ENCODE measurements at places on chromosomes 16 and 17.

GRCh38 chr17:41848788-41849187 is 11.2 kb downstream of the KLHL10 start:
- DNase-seq: peak; percentile 66

DNA sequence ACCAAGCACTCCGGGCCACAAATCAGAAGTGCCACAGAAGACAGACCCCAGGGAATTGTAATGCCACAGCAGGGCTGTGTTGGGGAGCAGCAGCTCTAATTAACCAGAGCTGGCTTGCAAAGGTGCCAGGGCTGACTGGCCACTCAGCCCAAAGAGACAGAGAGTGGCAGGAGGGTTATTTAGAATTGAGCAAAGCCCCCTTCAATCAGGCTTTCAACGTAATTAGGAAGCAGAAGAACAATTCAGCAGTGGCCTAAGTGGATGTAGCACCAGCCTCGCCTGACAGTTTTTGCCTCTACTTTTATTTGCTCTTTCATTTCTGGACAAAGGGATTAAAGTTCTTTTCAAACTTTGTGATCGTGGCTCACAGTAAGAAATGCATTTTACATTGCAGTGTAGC is 278.3 kb upstream of the IRX3 start:
- DNase-seq: no peak

GRCh38 chr16:71789136-71789535 is 19.5 kb downstream of the AP1G1 start:
- DNase-seq: no peak

DNA sequence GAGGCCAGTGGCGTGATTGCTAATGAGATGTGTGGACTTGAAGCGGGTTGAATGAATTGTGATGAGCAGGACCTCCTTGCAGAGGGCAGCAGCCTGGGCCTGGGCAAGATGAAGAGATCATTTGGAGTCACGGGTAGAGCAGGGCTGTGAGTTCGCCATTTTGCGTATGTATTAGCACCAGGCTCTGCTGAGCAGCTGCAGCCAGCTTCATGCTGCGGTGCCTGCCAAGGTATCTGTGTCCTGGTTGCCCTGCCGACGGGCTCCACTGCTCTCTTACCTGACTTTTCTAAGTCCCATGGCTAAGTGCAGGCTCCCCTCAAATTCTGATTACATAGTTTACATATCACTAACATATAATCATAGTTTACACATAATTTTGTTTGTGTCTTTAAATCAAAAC is 295.7 kb downstream of the SNX29 start:
- DNase-seq: no peak

- no peak for DNase-seq
Observed at GRCh38 chr16:63447121-63447520, 1410.9 kb upstream of the CDH8 start.

DNA sequence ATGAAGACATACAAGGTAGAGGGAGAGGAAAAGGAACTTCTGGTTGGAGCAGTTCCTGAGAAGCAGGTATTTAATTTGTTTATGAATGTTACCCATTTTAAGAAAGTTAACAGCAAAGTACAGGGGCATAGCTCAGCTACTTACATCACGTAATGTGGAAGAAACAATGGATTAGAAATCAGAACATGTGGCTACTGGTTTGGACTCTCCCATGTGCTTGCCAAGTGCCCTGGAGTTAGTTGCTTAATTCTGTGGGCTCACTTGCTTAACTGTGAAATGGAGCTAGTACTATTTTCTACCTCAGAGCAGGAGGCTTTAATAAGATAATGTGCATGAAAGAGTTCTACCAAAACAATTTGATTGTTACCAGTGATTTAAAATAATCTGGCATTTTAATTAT is 27.3 kb downstream of the RSPRY1 start:
- DNase-seq: no peak

DNA sequence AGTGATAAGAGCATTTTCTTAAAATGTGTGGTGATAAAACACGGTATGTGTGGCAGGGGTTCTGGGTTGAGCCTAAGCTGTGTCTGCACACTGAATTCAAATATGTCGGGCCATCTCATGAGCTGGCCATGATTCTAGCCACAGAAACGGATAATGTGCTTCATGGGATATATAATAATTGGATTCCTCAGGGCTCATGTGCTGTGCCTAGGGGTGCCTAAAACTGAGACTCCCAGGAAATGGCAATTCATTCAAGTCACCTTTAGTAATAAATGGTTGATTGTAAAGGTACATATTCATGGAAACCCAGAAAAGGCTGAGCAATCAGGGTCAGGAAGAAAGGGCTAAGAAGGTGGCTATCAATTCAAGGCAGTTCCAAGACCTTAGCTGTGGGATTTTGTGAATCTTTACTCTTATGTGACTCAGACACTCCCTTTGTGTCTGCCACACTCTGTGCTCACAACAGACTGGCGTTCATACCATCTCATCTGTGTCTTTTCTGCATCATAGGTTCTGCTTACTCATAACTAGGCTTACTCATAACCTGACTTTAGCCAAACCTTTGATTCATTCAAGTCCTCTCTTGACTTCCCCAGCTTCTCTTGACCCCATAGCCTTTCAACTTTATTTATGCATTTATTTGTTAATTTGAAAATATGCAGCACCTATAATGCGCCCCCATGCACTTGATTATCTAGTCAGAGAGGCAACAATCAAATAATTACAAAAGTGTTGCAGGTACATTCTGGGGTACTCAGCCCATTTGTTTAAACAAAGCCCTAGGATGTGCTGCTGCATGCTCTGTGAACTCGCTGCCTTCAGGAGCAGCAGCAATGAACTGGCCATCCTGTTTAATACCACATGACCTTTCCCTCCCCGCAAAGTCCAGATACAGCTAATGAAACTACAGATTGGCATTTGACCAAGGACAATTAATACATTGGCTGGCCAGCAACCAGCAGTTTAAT is 28.4 kb upstream of the MED13 start:
- peak; percentile 95 for DNase-seq

- no peak for DNase-seq
Observed at GRCh38 chr16:79076047-79076767, 524.3 kb downstream of the MAF start.

DNA sequence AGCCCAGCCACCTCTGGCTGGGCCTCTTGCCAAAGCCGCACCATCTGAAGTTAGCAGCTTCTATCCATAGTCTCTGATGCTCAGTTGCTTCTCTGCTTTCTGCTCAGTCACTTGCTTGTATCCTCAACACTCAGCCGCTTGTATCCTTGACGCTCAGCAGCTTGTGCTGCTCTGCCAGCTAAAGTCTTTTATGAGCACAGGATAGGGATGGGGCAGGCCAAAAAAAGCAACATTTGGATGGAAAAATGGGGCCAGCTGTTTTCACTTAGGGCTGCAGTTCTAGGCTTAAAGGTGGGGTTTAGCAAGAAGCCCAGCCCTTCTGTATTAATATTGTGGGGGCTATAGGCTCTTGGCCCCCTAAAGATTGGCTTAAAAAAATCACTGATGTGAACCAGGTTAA is 739.4 kb downstream of the CDH8 start:
- no peak for DNase-seq

DNA sequence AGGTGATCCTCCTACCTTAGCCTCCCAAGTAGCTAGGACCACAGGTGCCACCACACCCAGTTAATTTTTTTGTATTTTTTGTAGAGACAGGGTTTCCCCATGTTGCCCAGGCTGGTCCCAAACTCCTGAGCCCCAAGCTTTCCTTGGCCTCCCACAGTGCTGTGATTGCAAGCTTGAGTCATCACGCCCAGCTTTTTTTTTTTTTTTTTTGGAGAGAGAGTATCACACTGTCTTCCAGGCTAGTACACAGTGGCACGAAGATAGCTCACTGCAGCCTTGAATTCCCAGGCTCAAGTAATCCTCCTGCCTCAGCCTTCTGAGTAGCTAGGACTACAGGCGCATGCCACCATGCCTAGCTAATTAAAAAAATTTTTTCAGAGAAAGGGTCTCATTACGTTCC is 27.2 kb downstream of the HEATR9 start:
- DNase-seq: peak; percentile 27

- peak; percentile 17 for DNase-seq
Observed at GRCh38 chr17:7323731-7324437, 5.3 kb downstream of the NEURL4 start.

Measured in IMR-90 (cell line).